ENCODE measurements at places on chromosomes 2 and 18. TPM values are rescaled to one million over a fixed set of nuclear protein-coding genes. Genes with fewer than 3 reads are reported as not detected.

DNA sequence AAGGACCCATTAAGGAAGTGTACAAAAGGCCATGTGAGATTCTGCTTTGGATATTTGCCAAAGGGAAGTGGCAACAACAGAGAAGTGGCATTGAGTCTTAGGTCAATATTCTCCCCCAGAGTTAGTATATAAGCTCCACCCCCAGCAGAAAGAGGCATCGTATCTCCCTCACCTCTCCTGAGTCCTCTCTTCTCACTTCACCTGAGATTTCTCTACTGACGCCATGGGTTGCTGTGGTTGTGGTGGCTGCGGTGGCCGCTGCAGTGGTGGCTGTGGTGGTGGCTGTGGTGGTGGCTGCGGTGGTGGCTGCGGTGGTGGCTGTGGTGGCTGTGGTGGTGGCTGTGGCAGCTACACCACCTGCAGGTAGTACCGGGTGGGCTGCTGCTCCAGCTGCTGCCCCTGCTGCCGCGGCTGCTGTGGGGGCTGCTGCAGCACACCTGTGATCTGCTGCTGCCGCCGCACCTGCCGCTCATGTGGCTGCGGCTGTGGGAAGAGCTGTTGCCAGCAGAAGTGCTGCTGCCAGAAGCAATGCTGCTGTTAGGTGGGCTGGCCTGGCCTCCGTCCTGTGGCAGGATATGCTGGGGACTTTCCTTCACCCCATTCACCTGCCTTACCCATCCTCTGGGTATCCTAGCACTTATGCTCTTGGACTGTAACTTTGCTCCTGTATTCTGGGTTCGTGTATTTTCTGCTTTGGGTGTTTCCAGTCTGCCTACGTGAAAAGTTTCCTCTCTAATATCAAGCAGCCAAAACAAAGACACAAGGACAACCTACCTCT is 5.9 kb downstream of the SCYGR3 start:
- no peak for DNase-seq

DNA sequence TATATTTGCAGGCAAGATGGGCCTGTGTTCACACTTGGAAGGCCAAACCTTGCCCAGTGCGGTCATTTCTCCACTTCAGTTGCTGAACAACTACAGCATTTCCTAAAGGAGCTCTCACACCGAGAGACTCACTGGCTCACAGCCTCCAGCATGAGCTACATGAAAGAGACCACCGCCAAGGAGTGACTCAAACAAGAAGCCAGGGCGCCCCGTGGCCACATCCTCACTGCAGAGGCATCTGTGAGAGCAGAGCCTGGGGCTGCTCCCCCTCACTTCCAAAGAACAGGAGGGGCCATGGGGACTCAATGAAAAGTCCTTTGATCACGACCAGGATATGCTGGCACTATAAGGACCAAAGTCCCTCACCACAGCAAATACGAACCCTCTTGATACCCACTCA is 50.0 kb downstream of the TMEM163 start:
- no peak for DNase-seq

- no peak for DNase-seq
These were observed 479.7 kb upstream of the ID2 start for GRCh38 chr2:8202132-8202531.

DNA sequence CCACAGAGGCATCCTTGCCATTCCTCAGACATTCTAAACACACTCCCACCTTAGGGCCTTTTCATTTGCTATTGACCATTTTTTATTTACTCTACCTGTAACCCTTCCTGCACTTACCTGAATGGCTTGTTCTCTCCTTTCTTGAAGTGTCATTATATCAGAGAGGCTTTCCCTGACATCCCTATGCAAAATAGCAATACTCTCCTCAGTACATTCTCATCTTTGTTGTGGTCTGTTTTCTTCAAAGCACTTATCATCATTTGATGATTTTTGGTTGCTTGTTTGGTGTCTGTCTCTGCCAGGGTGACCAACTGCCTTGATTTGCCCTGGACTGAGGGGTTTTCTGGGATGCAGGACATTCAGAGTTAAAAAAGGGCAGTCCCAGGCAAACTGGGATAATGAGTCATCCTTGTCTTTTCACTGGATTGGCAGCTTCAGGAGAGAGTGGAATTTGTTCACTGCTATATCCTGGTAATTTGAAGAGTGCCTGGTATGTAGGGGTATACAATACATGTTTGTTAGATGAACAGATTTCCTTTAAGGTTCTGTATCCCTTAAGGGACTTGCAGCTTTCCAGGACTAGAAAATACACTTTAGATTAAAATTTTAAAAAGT is 102.4 kb downstream of the BABAM2 start:
- no peak for DNase-seq

SNORC gene
- 1.1 TPM for total RNA-seq

DNA sequence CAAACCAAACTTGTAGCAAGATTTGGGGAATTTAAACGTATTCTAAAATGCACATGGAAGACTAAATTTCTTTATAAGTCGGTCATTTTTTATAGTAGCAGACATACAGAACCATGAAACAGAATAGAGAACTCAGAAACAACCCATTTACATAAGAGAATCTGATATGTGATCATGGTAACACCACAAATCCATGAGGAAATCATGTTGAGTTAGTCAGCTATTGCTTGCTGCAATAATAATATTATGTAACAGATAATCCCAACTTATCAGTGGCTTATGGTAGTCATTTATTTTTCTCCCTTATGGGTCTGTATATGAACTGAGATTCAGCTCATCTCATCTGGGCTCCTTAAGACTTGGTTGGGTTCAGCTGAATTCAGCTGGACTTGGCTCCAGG is 103.4 kb upstream of the SERTAD2 start:
- no peak for DNase-seq

MLPH gene
- total RNA-seq: 162 TPM

- DNase-seq: no peak
These were observed 108.9 kb upstream of the CDC42EP3 start for GRCh38 chr2:37780387-37780676.

UNC80 gene
- total RNA-seq: 0.20 TPM

- DNase-seq: peak; percentile 68
These were observed 147.6 kb downstream of the SLC8A1 start for GRCh38 chr2:40304340-40304739.

SALL3 gene
- total RNA-seq: 0.68 TPM

GRCh38 chr2:177264209-177264692 is 276 bp downstream of the NFE2L2 start:
- no peak for DNase-seq

DNA sequence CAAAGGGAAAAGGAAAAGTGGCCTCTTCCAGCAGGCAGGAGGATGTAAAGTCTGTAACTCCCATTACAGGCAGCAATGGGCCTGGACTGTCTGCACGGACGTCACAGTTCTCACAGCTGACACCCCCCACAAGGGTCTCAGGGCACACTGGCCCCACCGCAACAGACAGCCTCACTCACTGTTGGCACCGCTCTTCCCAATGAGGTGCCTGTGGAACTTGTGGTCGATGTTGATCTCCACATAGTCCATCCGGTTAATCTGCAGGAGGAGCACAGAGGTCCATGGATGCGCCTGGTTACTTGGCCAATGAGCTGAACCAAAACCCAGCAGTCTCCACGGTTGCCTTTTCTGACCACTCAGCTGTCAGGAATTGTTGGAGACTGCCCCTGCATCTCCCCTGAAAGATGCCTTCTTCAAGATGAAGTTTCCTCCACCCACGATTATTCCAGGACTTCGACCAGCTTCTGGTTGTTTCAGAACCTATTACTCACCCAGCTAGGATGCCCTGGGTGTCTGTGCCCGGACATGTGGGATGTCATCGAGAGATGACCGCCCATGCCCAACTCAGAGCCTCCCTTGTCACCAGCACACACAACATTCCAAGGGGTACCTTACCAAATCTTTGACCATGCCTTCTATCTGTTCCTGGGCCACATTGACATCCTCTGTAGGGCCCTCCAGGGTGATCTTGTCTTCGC is 62.5 kb downstream of the HDLBP start:
- DNase-seq: no peak

C2orf66 gene
- not detected for total RNA-seq

DNA sequence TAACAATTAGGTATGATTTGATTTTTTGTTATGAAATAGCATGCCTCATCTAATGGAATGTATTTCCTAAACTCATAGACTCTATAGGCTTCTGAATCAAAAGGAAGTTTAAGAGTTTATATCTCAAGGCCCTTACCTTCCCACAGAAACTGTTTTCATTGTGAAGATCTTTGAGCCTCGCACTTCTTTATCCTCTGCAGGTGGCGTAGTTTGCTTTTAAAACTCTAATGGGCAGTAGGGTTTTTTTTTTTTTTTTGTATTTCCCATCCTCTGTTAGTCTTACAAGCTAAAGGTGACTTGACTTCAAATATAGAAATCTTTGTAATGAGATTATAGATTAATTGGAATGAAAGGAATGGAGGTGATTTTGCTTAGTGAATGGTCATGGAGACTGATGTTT is 28.3 kb downstream of the DYNC2LI1 start:
- DNase-seq: no peak

- DNase-seq: no peak
These were observed 123.4 kb downstream of the MRO start for GRCh38 chr18:50696436-50696835.

DNA sequence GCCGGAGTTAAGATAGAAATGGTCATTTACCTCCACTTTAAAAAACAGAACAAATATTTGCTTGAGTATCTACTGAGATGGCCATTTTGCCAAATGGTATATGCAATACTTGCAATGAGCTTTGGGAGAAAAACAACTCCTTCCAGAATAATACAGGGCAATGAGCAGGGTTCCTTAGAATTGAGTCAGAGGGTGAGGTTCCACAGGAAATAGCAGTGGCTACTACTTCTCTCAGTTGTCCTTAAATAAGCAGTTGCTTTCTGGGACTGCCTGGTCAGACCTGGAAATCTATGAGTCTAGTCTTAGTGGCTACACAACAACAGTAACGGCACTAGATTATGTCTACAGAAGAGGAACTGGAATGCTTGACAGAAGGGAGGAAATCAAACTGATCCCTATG is 80.9 kb upstream of the CCDC85A start:
- no peak for DNase-seq

- DNase-seq: peak; percentile 64
These were observed 129.5 kb upstream of the PELI1 start for GRCh38 chr2:64273524-64274398.

DNA sequence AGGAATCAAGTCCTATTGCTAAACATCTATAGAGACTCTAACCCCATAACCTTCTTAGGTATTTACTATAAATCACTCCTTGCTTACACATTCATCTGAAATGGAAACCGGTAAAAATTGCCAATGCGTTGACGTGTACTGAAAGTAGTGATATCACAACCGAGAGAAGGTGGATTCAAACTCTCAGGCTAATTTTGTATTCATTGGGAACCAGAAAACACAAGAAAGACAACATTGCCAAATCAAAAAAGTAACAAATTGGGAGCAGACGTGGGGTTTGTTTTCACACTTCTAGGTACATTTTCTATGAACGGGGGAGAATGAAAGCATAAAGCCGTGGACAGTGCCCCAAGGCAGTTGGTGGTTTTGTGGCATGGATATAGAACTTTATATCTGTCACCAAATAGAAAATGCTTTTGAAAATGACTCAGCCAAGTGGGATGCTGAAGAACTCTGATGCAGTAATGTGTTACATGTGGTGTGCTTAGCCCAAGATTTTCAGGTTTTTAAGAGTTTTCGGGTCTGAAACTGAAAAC is 155.1 kb upstream of the RASGRP3 start:
- no peak for DNase-seq

- peak; percentile 35 for DNase-seq
These were observed 58.1 kb upstream of the TTN start for GRCh38 chr2:178865146-178865936.

GRCh38 chr18:33946336-33946735 is 278.4 kb downstream of the NOL4 start:
- DNase-seq: no peak

GRCh38 chr2:38945372-38945771 is 55.7 kb downstream of the ARHGEF33 start:
- no peak for DNase-seq

DNA sequence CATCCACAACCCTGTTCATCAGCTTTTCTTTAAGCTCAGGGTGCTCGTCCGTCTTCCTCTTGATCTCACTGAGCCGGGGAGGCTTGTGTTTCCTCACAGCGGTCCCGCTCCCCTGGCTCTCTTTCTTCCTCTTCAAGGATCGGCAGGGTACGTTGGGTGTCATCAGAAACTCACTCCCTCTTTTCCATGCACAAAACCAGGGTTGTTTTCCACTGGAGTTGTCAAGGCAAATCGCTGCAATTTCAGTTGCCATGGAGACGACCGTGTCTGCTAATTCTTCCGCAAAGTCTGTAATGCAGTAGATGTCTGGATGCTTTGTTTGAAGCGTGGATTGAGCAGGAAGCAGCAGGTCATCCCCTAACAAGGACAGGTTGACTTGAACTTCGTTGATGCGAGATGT is 146.4 kb downstream of the DAW1 start:
- DNase-seq: no peak

DYNC1I2 gene
- 63.2 TPM for total RNA-seq

ASNSD1 gene
- 33.2 TPM for total RNA-seq

SLC9A2 gene
- 0.12 TPM for total RNA-seq

DNA sequence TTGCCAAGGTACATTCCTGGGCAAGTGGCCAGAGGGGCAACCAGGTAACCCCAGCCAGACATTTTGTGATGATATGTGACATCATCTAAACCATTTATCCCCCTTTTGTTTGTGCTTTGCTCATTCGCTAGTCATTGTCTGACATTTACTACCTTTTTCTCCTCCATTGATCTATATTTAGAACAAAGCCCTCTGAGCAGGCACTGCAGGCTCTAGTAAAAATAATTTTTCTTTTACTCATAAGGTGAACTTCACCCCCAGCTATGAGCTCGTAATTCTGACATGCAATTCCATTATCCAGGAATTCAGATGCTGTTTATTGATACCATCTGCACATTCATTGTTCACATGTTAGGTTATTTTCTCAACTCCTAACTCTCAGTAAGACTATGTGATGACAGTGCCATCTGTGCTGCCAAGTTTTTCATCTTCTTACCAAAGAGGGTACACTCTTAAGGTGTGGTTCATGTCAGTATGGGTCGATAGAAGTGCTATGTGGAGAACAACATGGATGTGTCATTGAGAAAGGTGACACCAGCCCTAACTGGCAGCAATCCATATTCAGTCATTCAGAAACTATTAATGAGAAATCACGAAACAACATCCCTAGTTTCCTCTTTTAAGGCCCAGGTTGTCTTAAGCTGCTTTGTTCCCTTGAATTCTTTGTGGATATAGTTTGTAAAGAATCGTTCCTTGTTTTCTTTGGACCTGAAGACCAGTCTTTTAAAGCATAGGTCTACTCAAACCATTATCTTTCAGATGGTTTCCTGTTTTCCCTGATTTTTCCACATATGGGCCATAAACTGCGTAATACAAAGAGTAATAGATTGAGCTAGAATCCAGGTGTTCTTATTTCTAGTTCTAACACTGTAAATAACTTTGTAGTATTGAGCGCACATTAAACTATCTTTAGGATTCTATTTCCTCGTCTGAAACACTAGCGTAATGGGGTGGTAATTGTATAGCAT is 978.1 kb upstream of the CDH2 start:
- no peak for DNase-seq

CRACDL gene
- total RNA-seq: 5.4 TPM

CD28 gene
- total RNA-seq: 0.64 TPM

PLEK gene
- total RNA-seq: 6.6 TPM

- peak; percentile 33 for DNase-seq
These were observed 74.8 kb upstream of the ZNF532 start for GRCh38 chr18:58789876-58790240.
